Stimulated activated CD4-positive, alpha-beta T cell treated with anti-CD3 and anti-CD28 coated beads, Interleukin-15, amount 100 ng/mL, for 24 hours (primary cell): ENCODE measurements at places on chromosomes 4 and X.

- no peak for DNase-seq
These were observed 113.5 kb downstream of the PTTG2 start for GRCh38 chr4:38073596-38074234.

DNA sequence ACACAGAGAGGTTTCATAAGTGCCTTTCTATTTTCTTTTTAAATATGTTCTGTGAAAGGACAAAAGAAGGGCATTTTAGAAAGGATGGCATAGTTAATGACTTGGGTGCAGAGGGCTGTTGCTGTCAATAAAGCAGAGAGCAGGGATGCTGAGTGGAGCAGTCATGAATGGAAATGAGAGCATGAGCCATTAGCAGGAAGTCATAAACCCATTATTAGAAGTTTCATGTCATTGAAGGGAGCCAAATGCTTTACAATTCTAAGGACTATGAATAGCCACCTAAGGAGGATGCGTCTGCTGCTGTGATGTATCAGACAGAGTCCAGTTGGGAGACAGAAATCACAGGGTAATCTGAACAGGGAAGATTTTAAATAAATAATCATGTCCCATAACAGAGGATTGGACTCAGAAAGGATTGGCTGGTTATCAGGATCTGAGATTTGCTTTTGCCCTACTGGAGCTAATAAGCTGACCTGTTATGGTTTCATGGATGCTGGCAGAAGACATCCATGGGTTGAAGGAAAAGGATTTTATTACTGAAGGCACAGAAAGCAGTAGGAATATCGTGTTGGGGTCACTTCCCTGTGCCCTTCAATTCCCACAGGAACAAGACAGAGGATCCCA lies 47.5 kb upstream of the WDR19 start:
- DNase-seq = no peak

GRCh38 chr4:47704693-47705325 lies 133.1 kb downstream of the CORIN start:
- peak; percentile 22 for DNase-seq

- DNase-seq = no peak
These were observed 3.2 kb downstream of the ZBTB33 start for GRCh38 chrX:120253784-120254183.

GRCh38 chrX:44447214-44447613 lies 95.4 kb downstream of the FUNDC1 start:
- DNase-seq = no peak

DNA sequence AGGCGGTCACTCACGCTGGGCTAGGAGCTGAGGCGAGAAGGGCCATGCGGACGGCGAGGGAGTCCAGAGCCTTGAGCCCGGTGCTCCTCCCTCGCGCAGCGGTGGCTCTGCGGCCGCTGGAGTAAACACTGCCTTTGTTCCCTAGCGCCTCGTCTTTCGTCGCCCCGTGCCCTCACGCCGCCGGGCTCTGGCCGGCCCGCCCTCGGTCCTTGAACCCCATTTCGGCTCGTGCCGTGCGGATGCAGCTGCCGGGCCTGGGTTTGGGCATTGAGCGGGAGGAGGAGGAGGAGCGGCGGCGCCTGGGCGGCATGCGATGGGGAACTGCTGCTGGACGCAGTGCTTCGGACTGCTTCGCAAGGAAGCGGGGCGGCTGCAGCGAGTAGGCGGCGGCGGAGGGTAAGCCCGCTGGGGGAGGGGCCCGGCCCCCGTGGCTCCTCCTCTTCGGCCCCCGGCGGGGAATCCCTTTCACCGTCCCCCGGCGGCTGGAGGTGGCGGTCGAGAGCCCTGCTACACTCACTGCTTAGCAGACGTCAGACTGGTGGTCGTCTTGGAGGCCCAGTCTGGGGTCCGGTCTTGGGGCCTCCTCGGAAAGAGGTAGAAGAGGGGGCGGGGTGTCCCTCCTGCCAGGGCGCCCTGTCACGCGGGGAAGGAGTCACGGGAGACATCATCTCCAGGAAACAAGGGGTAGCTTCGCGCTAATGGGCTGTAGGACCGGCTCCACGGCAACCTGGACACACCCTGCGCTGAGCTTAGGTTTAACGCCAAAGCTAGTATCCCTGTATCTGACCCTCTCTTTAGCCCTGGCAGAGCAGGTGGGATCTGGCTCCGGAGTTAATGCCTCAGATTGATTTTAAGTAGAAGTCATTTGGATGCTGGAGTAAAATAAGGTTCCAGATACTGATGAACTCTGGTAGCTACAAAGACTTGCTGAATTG lies at the start of gene AP1AR:
AP1AR (plus strand) TSS at position 9 of the 935 bp plus-strand sequence; CDS start at position 314, 305 bp downstream.
- DNase-seq = peak; percentile 86

GRCh38 chr4:137705171-137705783 lies 173.0 kb upstream of the PCDH18 start:
- DNase-seq = no peak

DNA sequence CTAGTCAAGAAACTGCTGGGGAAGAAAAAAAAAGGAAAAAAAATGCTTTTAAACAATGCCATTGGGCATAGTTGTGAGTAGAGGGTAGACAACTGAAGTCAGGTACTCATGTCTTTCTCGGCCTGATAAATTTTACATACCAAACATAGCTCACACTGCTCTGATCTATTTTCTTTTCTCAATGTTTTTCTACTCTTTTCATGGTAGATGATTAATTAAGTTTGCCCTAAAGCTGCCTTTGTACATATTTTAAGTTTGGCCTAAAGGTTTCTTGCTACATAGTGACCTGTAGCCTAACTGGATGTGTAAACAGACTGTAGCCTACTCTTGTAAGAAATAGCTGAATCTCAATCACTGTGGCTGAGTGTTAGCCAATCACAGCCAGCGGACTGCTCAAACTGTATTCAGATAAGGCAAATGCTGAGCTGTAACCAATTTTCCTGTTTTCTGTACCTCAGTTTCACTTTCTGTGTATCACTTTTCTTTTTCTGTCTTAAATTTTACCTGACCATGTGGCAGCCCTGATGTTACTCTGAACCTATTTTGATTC lies 121.0 kb downstream of the PCDH10 start:
- DNase-seq = no peak

- DNase-seq = no peak
These were observed 63.0 kb downstream of the HADH start for GRCh38 chr4:108052558-108053120.

GRCh38 chr4:47493238-47494123 lies 8.4 kb downstream of the ATP10D start:
- no peak for DNase-seq

DNA sequence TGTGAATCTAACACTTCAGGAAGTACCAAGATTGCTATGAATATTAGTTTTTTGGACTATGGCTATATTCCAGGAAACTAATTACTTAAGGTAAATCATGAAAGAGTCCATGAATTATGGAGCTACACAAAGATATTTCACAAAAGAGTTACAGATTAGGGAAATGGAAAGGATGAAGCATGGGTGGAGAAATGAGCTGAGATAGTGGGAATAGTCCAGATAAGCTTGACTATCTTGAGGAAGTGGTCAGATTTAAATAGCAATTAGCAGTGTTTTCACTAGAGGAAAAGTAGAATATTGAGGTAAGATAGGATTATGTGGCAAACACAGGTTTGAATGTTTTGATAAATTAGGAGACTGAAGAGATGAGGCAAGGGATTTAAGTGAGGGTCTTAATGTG lies 42.1 kb upstream of the C1GALT1C1 start:
- DNase-seq = no peak

GRCh38 chrX:31670245-31670644 lies 598.4 kb upstream of the FTHL17 start:
- no peak for DNase-seq

GRCh38 chr4:83334425-83335241 lies at the start of gene HPSE:
Gene HPSE, minus strand, starts transcription at chr4:83334848. Its CDS starts 66 bp downstream, at chr4:83334782.
- peak; percentile 82 for DNase-seq

- DNase-seq = no peak
These were observed 100.9 kb downstream of the CXXC4 start for GRCh38 chr4:104393655-104394324.

- no peak for DNase-seq
These were observed 1.8 kb upstream of the ZCCHC4 start for GRCh38 chr4:25310803-25311166.

GRCh38 chr4:188399834-188400233 lies 260.6 kb downstream of the TRIML1 start:
- no peak for DNase-seq

- no peak for DNase-seq
These were observed 146.2 kb downstream of the NPNT start for GRCh38 chr4:106041294-106042002.

- no peak for DNase-seq
These were observed 45.7 kb upstream of the NDST4 start for GRCh38 chr4:115159141-115159540.

- no peak for DNase-seq
These were observed 437.6 kb upstream of the AGA start for GRCh38 chr4:177879851-177880250.

- DNase-seq = no peak
These were observed 23.6 kb downstream of the MGST2 start for GRCh38 chr4:139689093-139689722.

GRCh38 chr4:22202975-22203710 lies 254.6 kb upstream of the KCNIP4 start:
- DNase-seq = no peak

DNA sequence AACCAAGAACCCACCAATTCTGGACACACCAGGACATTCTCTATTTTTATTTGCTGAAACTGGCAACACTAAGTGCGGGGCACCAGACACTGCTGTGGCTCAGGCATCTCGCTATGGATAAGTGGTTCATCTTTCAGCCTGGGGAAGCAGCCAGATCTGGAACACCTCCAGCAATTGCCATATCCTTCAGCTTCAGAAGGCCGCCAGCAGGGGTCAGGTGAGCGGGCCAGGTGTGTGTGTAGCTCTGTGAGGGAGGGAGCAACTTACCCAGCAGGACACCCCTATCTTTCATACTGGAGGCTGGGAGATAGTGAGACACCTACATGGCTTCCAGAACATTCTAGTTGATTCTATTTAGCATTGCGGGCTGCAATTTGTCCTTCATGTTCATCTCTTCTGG lies 57.0 kb upstream of the GBA3 start:
- DNase-seq = no peak

DNA sequence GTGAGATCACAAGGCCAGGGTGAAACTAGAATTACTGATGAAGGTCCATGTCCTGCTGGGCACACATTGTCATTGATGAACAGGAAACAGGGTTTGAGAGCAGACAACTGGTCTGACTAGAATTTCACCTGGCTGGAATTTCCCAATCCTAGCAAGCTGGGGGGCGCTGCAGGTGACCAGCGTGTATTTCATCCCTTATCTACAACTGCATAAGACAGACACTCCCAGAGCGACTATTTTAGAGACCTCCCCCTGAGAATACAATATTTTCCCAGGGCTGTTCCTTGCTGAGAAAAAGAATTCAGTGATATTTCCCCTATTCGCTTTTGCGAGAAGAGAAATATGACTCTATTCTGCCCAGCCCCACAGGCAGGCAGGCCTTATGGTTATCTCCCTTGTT lies 432.6 kb upstream of the GALNT7 start:
- no peak for DNase-seq

DNA sequence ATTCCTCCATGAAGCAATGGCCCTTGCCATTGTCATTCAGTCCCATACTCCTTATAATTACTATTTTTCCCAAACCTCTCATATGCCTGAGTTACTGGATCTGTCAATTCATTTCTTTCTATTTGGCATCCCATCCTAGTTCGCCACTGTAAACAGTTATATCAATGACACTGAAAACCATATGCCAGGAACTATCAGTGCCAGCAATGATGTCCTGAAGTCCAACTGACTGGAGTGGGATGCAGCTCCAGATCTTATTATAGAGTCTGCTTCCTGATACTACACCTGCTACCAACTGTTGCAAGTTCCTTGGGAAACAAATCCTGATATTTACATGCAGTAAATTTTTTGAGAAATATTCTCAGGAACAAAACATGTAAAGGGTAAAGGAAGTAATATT lies 27.0 kb upstream of the BANK1 start:
- DNase-seq = no peak

DNA sequence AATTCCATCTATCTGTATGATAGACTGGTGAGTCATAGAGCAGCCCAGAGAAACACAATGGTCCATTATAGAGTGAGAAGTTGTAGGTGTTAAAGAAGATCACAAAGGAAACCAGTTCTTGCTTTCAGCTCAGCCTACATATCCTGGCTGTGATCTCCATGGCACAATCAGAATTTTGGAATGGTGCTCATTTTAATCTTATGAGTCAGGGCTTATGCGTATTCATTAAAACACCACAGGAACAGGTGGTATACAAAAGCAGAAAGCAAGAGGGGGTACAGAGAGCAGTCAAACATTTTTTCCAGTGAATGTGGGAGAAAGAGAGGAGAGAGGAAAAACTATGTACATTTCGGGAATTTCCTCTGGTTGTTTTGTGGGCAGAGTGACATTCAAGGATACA lies 126.9 kb downstream of the MFAP3L start:
- no peak for DNase-seq

GRCh38 chr4:151990201-151990600 lies 229.4 kb upstream of the GATB start:
- DNase-seq = no peak

DNA sequence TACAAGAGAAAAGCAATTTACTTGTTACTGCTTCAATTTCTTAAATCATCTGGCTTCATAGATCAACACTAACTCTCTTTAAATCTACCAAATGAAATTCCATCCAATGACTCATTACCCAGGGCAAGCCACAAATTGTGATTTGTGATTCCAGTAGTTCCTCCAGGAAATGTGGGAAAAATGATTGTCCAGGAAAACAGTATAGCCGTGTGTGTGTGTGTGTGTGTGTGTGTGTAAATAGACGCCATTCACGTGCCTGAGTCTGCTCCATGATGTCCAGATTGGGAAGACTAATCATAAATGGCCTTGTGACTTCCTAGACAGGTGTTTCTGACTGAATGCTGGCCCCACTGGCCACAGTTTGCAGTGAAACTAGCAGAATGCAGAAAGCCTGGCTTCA lies 121.3 kb downstream of the HS6ST2 start:
- DNase-seq = no peak

- no peak for DNase-seq
These were observed 53.2 kb downstream of the DDX60 start for GRCh38 chr4:168265327-168265726.

DNA sequence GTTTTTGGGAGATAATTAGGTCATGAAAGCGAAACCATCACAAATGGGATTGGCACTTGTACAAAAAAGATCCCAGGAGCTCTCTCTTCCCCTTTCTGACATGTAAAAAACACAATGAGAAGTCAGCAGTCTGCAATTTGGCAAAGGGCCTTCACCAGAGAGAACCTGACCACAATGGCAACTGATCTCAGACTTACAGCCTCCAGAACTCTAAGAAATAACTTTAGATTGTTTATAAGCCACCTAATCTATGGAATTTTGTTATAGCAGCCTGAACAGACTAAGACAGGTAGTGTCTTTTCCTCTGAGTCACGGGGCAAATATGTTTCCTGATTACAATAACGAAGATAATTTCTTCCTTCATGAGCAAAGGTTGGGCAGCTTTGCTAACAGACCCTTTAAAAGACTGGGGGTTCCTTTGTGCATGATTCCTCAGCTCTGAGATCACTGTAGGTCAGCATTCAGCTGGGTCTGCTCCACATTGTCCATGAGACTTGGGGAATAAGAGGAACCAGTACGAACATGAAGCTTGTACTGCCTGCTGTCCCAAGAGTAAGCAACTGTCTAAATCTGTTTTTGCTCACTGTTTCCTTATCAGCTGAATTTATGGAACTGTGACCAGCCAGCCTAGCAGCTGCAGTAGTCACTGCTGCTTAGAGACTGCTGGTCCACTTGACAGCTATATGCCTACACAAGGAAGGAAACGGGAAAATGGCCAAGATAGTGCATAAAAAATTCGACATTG lies 191.6 kb downstream of the ANAPC10 start:
- no peak for DNase-seq

GRCh38 chr4:102759831-102760644 lies 730 bp downstream of the MANBA start:
- peak; percentile 35 for DNase-seq
